ENCODE measurements at places on chromosomes 7 and 10. TPM values are rescaled to one million over a fixed set of nuclear protein-coding genes. Genes with fewer than 3 reads are reported as not detected.

The OR6B1 gene
- total RNA-seq, result not detected

The SMKR1 gene
- not detected for total RNA-seq

- peaks cover 21% of the 10 kb centered on the region for H3K4me1 ChIP-seq
- H3K27me3 ChIP-seq, result peaks cover 33% of the 10 kb centered on the region
- no peak overlapping the region for H3K4me3 ChIP-seq
Measured at GRCh38 chr7:150964593-150965111, 13.5 kb downstream of the KCNH2 start.

GRCh38 chr10:60465801-60466200 lies 76.1 kb upstream of the ANK3 start:
- DNase-seq, result no peak
- H3K27me3 ChIP-seq, result no peaks in the 10 kb centered on the region
- H3K4me3 ChIP-seq, result no peak overlapping the region
- H3K36me3 ChIP-seq, result no peaks in the 10 kb centered on the region

GRCh38 chr7:138698281-138698680 lies 2.9 kb downstream of the SVOPL start:
- H3K4me3 ChIP-seq, result no peak overlapping the region
- no peaks in the 10 kb centered on the region for H3K4me1 ChIP-seq
- H3K27me3 ChIP-seq, result peaks cover 15% of the 10 kb centered on the region
- H3K36me3 ChIP-seq, result no peaks in the 10 kb centered on the region

GRCh38 chr10:37124532-37124931 lies 866 bp upstream of the ANKRD30A start:
- no peaks in the 10 kb centered on the region for H3K4me1 ChIP-seq
- no peak overlapping the region for H3K4me3 ChIP-seq

DNA sequence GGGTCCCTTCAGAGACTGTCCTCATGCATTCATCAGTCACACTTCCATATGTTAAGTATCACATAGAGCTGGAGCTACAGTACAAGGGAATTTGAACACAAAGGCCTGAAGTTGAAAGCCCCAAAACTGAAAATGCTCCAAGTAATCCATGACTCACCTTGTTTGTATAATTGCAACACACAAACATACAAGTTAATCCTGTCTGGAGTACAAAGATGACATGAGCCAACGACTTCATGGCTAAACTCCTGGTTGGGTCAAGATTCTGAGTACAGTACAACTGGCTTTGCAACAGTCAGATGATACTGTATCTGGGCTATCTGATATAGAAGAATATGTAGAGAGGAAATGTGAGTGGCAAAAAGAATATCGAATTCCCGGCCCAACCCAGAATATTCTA lies 73.1 kb upstream of the AASS start:
- H3K4me1 ChIP-seq, result no peaks in the 10 kb centered on the region
- H3K4me3 ChIP-seq, result no peak overlapping the region

The NYAP1 gene
- 0.95 TPM for total RNA-seq

- no peaks in the 10 kb centered on the region for H3K4me1 ChIP-seq
- DNase-seq, result no peak
- H3K36me3 ChIP-seq, result peaks cover 3% of the 10 kb centered on the region
- H3K27me3 ChIP-seq, result peaks cover 9% of the 10 kb centered on the region
- no peak overlapping the region for H3K4me3 ChIP-seq
Measured at GRCh38 chr10:7634142-7634894, 32.4 kb downstream of the ITIH5 start.

GRCh38 chr10:69425041-69425440 lies 8.3 kb upstream of the TACR2 start:
- H3K36me3 ChIP-seq, result peaks cover 1% of the 10 kb centered on the region
- no peak for DNase-seq
- peak overlapping the region; percentile 84 for H3K27ac ChIP-seq
- H3K4me3 ChIP-seq, result no peak overlapping the region
- H3K27me3 ChIP-seq, result peaks cover 10% of the 10 kb centered on the region
- H3K4me1 ChIP-seq, result peaks cover 22% of the 10 kb centered on the region

DNA sequence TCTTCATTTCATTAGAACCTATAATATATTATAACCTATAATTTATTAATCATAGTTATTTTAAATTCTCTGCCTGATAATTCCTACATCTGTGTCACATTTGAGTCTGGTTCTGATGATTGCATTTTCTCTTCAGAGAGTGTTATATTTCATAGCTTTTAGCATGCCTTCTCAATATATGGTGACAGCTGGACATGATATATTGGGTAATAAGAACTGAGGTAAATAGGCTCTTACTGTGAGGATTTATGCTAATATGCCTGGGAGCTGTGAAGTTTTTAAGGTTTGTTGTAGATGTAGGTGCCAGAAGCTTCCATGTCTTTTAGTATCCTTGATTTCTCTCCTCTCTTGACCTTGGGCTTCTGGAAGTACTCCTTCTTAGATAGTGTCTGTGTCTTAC lies 325.9 kb upstream of the SEMA3D start:
- no peak for DNase-seq
- H3K4me1 ChIP-seq, result peaks cover 26% of the 10 kb centered on the region
- H3K4me3 ChIP-seq, result no peak overlapping the region
- H3K27ac ChIP-seq, result no peak overlapping the region
- no peaks in the 10 kb centered on the region for H3K27me3 ChIP-seq
- H3K36me3 ChIP-seq, result no peaks in the 10 kb centered on the region

DNA sequence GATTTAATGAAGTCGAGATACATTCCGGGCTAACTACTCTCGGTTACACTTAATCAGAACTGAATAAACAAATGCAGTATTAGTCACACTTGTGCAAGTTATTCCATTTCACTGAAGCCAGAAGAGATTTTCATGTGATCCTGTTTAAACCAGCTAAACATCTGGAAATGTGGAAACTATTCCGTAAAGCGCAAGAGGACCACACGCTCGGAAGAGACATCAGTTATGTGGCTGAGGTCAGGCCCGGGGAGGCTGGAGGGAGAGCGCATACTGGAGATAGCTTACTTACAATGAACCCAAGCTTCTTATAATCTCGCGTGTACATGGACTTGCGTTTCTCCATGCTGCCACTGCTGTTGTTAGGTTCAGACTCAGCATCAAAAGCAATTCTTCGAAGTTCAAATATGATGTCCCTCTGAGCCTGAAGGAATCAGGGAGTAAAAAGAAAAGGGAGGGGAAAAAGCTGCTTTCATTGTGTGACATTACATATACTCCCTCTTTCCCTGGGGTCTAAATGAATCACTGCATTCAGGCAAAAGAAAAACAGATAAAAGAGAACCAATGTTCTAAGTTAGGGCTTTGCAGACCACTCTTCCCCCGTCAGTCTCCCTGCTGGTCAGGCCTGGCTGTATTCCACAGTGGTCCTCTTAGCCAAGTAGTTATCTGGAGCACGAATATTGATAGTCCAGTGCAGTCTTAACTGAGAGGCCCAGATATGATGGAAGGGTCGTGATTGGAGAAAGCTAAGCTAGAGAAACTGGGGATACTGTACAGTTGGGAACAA lies 237.4 kb downstream of the ELMO1 start:
- H3K4me3 ChIP-seq, result no peak overlapping the region
- H3K4me1 ChIP-seq, result peaks cover 21% of the 10 kb centered on the region
- no peak for DNase-seq
- no peaks in the 10 kb centered on the region for H3K36me3 ChIP-seq
- no peak overlapping the region for H3K27ac ChIP-seq

GRCh38 chr10:86389441-86390193 lies 23.0 kb upstream of the GRID1 start:
- no peak overlapping the region for H3K27ac ChIP-seq
- H3K27me3 ChIP-seq, result peaks cover 32% of the 10 kb centered on the region
- H3K4me3 ChIP-seq, result peak overlapping the region; percentile 59
- H3K4me1 ChIP-seq, result peaks cover 3% of the 10 kb centered on the region
- no peak for DNase-seq

The NEURL1 gene
- not detected for total RNA-seq

- no peaks in the 10 kb centered on the region for H3K36me3 ChIP-seq
Measured at GRCh38 chr7:24910551-24911212, 69.3 kb downstream of the OSBPL3 start.

GRCh38 chr7:141702892-141703291 lies 926 bp upstream of the DENND11 start:
- H3K4me1 ChIP-seq, result peaks cover 31% of the 10 kb centered on the region
- DNase-seq, result no peak
- H3K27me3 ChIP-seq, result no peaks in the 10 kb centered on the region

- no peak for DNase-seq
- no peaks in the 10 kb centered on the region for H3K36me3 ChIP-seq
- peaks cover 6% of the 10 kb centered on the region for H3K4me1 ChIP-seq
- no peaks in the 10 kb centered on the region for H3K27me3 ChIP-seq
Measured at GRCh38 chr10:85280014-85280413, 951.6 kb downstream of the CCSER2 start.

- peak overlapping the region; percentile 98 for H3K27ac ChIP-seq
- no peak for DNase-seq
- H3K36me3 ChIP-seq, result peaks cover 4% of the 10 kb centered on the region
- H3K27me3 ChIP-seq, result no peaks in the 10 kb centered on the region
- H3K4me3 ChIP-seq, result peak overlapping the region; percentile 66
- peaks cover 77% of the 10 kb centered on the region for H3K4me1 ChIP-seq
Measured at GRCh38 chr10:122128357-122128756, 139.4 kb downstream of the TACC2 start.

GRCh38 chr7:155795401-155795800 lies 16.9 kb downstream of the SHH start:
- H3K27me3 ChIP-seq, result peaks cover 8% of the 10 kb centered on the region
- H3K4me3 ChIP-seq, result no peak overlapping the region
- DNase-seq, result peak; percentile 82
- H3K4me1 ChIP-seq, result no peaks in the 10 kb centered on the region
- H3K27ac ChIP-seq, result no peak overlapping the region

The CPA2 gene
- not detected for total RNA-seq

GRCh38 chr10:79292891-79293746 lies 54.1 kb upstream of the PPIF start:
- no peak overlapping the region for H3K4me3 ChIP-seq
- H3K27ac ChIP-seq, result peak overlapping the region; percentile 17
- DNase-seq, result no peak
- H3K36me3 ChIP-seq, result peaks cover 24% of the 10 kb centered on the region
- H3K27me3 ChIP-seq, result no peaks in the 10 kb centered on the region
- peaks cover 9% of the 10 kb centered on the region for H3K4me1 ChIP-seq

DNA sequence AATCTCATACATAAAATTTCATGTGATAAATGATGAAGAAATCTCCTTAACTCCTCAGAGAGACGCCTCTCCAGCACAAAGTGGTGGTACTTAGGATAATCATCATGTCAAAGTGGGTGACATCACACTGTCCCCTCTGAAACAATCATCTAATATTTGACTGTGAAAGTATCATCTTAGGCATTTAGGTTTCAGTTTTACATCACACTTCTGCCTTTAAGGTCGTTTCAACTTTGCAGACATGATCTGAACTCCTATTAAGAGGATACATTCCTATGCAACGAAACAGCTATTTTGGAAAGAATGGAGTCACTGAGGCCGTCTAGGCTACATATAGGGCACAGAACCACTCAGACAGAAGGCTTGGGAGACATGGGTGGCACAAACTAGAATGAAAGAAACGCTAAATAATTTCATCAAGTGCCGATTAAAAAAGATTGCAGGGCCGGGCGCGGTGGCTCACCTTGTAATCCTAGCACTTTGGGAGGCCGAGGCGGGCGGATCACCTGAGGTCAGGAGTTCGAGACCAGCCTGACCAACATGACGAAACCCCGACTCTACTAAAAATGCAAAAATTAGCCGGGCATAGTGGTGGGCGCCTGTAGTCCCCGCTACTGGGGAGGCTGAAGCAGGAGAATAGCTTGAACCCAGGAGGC lies 2.0 kb downstream of the VOPP1 start:
- no peaks in the 10 kb centered on the region for H3K36me3 ChIP-seq
- DNase-seq, result no peak
- peaks cover 61% of the 10 kb centered on the region for H3K4me1 ChIP-seq

DNA sequence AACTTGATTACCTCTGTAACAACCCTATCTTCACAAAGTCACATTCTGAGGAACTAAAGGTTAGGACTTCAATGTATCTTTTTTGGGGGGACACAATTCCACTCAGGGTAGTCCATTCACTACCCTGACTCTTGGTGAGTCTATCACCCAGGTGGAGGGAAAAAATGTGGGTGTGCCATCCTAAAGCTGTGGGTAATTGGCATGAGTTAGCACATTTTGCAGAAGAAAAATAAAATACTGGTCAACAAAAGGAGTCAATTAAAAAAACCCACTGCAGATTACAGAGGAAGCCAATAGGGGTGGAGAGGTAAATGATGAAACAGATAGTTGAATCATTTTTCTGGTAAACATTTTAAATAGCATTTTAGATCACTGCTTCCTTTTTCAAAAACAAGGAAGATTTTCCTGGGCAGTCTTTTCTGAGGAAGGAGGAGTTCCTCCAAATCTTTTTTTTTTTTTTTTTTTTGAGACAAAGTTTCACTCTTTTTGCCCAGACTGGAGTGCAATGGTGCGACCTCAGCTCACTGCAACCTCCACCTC lies 5.1 kb upstream of the BLVRA start:
- H3K4me1 ChIP-seq, result peaks cover 20% of the 10 kb centered on the region
- peaks cover 15% of the 10 kb centered on the region for H3K27me3 ChIP-seq
- peaks cover 2% of the 10 kb centered on the region for H3K36me3 ChIP-seq
- DNase-seq, result no peak
- H3K4me3 ChIP-seq, result no peak overlapping the region

GRCh38 chr7:76408121-76408560 lies 1.4 kb downstream of the SSC4D start:
- no peak for DNase-seq
- H3K36me3 ChIP-seq, result no peaks in the 10 kb centered on the region
- H3K27me3 ChIP-seq, result no peaks in the 10 kb centered on the region

- no peaks in the 10 kb centered on the region for H3K27me3 ChIP-seq
- peaks cover 8% of the 10 kb centered on the region for H3K36me3 ChIP-seq
- H3K4me3 ChIP-seq, result no peak overlapping the region
- peaks cover 8% of the 10 kb centered on the region for H3K4me1 ChIP-seq
- no peak for DNase-seq
- H3K27ac ChIP-seq, result no peak overlapping the region
Measured at GRCh38 chr10:71957546-71958275, 6.5 kb upstream of the CHST3 start.

The CPED1 gene
- total RNA-seq, result 4.0 TPM

GRCh38 chr7:66157060-66157459 lies 42.4 kb downstream of the CRCP start:
- DNase-seq, result no peak
- no peak overlapping the region for H3K4me3 ChIP-seq
- peaks cover 9% of the 10 kb centered on the region for H3K4me1 ChIP-seq

DNA sequence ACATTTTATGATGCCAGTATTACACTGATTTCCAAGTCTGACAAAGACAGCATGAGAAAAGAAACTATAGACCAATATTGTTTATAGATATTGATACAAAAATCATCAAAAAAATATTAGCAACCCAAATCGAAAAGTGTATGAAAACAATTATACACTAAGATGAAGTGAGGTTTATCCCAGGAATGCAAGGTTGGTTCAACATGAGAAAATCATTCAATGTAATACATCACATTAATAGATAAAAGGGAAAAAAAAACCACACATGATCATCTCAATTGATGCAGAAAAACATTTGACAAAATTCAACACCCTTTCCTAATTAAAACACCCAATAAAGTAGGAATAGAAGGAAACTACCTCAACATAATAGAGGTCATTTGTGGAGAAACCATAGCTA lies 153.9 kb downstream of the DNAJC1 start:
- no peaks in the 10 kb centered on the region for H3K27me3 ChIP-seq
- H3K27ac ChIP-seq, result no peak overlapping the region
- H3K36me3 ChIP-seq, result peaks cover 23% of the 10 kb centered on the region
- no peak for DNase-seq

Data from chondrocyte (in vitro differentiated cells).